Left colon (tissue), 2 donors: ENCODE measurements at places on chromosomes 2 and 18. TPM values are rescaled to one million over a fixed set of nuclear protein-coding genes. Genes with fewer than 3 reads are reported as not detected.

DNA sequence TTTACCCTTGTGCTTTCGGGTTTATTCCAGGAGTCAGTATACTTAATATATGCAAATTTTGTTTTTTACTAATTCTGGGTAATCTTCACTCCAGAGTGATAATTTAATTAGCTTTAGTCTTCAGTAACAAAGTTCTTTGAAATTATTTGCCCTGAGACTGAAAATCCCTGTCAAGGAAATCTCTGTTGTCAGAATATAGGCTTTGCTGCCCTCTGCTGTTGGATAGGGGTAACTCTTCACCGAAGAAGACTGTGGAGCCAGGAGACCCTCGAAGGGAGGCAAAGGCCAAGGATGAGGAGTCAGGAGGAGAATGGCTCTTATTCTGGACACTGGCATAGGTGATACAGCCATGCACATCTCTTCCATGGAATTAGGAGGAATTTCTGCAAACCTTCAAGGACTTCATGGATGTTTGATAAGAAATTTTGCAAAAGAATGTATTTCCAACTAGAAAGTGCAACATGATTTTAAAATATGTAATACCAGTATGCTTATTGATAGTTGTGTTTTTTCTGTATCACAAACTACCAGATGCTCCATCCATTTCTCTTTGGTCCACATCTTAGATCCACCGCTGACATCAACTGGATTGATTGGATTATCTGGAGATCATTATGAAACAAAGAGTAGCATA lies 182.3 kb downstream of the RDH14 start:
- no peak for DNase-seq

Gene UGT1A6
- total RNA-seq: 6.4 TPM

Gene KIF5C
- 1.4 TPM for total RNA-seq

DNA sequence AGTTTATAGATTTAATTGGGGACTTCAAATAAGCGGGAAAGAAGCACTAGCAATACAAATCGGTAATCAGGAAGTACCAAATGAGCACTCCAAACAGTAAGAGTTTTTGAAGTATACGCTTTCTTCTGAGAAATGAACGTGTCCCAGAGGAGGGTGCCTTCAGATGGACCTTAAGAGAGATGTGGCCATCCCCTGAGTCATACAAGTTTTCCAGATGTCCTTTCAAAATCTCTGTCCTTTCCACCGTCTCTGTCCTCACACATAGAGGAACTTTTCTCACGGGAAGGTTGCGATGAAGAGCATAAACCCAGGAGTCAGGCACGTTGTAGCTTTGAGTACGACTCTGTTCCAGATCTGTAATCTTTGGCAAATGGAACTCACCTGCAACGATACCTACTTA lies 1.7 kb upstream of the SMAD2 start:
- DNase-seq: no peak

Gene GALNT14
- total RNA-seq: 0.31 TPM

- DNase-seq: no peak
These were observed 639.9 kb upstream of the PIK3C3 start for GRCh38 chr18:41315134-41315533.

DNA sequence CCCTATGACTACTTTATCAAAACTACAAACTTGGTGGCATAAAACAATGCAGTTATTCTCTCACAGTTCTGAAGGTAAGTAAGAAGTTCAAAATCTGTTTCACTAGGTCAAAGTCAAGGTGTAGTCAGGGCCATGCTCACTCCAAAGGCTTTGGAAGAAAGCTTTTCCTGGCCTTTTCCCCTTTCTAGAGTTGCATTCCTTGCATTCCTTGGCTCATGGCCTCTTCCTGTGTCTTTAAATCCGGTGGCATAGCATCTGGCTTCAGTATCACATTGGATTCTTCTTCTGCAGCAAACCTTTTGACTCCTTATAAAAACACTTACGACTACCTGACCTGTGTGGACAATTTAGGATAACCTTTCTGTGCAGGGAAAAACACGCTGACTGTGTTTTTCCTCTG lies 543.5 kb upstream of the HNMT start:
- no peak for DNase-seq

Gene LBH
- total RNA-seq: 7.5 TPM

Gene DCC
- total RNA-seq: 0.18 TPM

GRCh38 chr2:196823750-196824522 lies 14.8 kb upstream of the C2orf66 start:
- DNase-seq: no peak

- DNase-seq: no peak
These were observed 352.0 kb upstream of the RAB6C start for GRCh38 chr2:129627437-129627836.

Gene IGFBP5
- total RNA-seq: 135 TPM

- DNase-seq: no peak
These were observed 47.9 kb upstream of the PMAIP1 start for GRCh38 chr18:59851784-59852399.

Gene FOXD4L1
- 0.27 TPM for total RNA-seq

GRCh38 chr18:42338683-42339082 lies 383.6 kb downstream of the PIK3C3 start:
- DNase-seq: no peak

- DNase-seq: peak; percentile 97
These were observed 749 bp upstream of the ACVR2A start for GRCh38 chr2:147843864-147844696.

DNA sequence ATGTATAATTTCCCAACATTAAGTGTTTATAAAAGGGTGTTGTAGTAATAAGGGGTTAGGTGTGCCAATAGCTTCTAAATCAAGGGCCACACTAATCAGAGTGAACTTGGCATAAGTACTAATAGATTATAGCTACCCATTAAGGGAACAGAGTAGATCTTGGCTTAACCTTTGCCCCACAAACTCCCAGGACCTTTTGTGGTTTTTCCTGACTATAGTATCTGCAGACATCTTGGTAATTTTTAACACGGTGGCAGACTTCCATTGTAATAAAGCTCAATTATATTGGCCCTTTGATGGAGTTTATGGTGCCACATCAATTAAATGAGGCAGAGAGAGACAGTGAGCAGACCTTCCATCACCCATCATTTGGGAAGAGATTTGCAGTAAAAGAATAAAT lies 358.5 kb upstream of the HNRNPA3 start:
- DNase-seq: no peak

Gene SF3B1
- total RNA-seq: 193 TPM

Gene IL1A
- 0.17 TPM for total RNA-seq

- DNase-seq: no peak
These were observed 440.5 kb downstream of the NBAS start for GRCh38 chr2:15120631-15121030.

DNA sequence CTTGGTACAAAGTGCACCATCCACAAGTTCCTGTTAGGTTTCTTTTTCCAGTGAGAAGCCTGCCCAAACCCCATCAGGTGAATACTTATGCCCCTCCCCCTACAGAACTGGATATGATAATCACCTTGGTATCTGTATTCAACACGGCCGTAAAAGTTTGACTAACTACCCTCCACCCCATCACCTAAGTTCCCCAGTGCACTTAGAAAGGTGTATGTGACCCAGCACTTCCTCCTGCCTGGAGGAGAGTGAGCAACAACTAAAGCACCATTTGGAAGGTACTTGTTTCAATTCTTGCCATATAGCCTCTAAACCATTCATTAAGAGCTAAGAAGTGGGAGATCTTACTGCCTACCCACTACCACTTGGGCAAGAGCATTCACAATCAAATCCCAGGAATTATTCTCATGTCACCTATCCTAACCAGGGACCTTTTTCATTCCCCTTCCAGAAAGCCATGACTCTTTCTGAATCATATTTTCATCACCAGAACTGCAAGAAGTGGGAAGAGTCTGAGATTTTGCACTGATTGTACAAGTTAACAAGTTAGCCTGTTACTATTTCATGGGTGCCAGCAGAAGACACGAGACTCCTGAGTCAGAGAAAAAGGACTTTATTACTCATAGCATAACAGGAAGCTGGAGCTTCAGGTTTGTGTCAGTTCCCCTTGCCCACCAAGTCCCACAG lies 53.5 kb upstream of the NDUFV2 start:
- no peak for DNase-seq

GRCh38 chr2:85780316-85781012 lies 26.7 kb downstream of the ATOH8 start:
- no peak for DNase-seq

Gene SPIRE1
- 13.3 TPM for total RNA-seq

- no peak for DNase-seq
These were observed 16.7 kb upstream of the STAT1 start for GRCh38 chr2:191030521-191031154.
